ENCODE measurements at places on chromosomes 12 and 14.

DNA sequence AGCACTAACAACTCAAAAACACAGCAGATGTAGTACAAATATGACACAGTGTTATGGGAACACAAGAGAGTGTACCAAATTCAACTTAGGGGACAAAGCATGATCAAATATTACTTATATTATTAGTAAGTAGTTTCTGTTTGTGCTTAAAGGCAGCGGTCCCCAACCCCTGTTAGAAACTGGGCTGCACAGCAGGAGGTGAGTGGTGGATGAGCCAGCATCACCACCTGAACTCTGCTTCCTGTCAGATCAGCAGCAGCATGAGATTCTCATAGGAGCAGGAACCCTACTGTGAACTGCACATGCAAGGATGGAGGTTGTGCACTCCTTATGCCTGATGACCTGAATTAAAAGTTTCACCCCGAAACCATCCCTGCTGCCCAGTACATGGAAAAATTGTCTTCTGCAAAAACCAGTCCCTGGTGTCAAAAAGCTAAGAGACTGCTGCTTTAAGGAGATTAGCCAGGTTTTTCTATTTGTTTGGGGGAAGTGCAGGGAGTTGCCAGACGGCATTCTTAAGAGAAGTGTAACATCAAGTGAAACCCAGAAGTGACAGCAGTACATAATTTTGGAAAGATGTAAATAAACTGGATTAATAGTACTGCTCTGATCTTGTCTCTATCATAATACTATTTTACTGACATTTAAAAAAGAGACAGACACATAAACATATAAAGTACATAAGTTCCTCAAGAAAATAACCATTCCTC, 26.7 kb downstream of the GTF2A1 start:
- no peak for DNase-seq

DNA sequence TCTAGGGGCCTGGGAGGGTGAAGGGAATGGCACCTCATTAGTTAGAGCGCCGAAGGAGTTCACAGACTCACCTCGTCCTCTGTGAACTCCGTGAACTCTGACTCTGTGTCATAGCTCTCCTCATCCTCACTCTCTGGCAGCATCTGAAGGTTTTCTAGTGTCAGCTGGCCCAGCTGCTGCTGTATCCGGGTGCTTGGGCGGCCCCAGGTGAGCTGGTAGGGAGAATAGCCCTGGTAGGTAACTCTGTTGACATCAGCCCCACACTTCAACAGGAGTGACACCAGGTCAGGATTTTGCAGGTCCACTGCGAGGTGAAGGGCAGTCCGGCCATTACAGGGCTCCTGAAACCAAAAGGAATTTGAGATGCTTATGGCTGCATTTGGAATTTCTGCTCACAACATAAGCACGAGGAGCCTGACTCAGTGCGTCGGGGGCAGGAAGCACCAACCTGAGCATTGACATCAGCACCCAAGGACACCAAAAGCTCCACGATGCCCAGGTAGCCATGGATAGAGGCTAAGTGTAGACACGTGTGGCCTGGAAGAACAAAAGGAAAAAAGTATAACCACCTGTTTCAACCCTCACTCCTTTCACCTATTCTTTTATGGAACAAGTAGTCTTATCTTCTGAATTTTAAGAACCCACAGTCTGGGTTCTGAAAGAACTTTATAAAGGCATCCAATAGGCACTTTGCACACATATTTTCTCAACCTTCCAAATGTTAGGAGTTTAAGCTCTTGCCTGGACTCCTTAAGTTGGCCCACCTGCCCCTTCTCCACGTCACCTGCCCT, 2.0 kb downstream of the NFKBIA start:
- no peak for DNase-seq

DNA sequence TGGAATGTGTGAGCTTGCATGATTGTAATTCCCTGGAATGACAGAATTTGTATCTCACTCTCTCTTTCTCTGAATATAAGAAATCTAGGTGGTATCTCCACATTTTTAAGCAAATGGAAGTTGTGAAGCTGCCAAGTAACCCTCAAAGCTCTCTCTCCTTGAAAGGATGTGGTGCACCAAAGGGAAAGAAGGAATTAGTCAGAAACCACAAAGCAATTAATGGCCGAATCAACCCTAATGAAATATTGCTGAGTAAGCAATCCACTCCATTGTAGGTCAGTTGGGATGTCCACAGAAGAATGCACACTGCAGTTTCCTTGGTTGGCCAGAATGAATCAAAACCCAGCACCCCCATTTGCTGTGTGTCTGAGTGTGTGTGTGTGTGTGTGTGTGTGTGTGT, 153.5 kb downstream of the KCNA5 start:
- DNase-seq = no peak

DNA sequence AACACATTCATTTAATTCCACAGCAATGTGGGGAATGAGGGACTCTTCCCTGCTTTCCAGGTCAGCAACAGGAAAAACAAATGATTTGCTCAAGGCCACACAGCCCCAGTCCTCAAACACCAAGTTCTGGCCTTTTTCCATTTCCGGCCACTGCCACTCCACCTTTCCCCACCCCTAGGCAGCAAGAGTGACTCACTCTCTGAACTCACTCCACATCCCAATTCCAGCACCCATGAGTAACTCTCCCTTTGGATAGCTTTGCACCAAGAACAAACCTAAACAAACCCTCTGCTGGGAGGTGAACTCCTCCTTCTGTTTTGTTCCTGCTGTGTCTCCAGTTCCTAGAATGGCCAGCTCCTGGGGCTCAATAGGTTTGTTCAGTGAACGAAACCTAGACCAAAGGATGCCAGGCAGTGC, 30.4 kb upstream of the PLEKHG6 start:
- DNase-seq = no peak

DNA sequence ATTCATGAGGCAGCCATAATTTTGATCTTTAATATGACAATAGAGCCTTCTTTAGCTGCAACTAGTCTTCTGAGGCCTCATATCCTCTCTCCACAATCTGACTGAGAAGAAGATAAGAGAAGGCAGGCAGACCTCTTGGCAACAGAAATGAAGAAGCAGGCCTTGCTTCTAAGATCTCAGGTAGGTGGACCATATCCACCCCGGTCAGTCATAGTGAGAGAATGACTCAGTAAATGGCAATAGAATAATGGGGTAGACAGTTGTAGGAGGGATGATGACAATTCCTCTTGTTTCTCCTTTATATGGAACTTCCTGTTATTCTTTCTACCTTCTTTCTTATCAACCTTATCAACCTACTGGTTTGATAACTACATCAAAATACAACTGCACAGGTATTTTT, 246.7 kb upstream of the G2E3 start:
- DNase-seq = no peak

GRCh38 chr12:69151254-69151764, 88.1 kb upstream of the CPSF6 start:
- DNase-seq = no peak
